EL (cell line): ENCODE measurements at places on chromosomes 7 and 10.
A peak's percentile ranks its signal among the peaks of the same experiment; 100 is the strongest.

GRCh38 chr10:17655567-17656146, 11.7 kb downstream of the STAM start:
- DNase-seq, result peak; percentile 65

DNA sequence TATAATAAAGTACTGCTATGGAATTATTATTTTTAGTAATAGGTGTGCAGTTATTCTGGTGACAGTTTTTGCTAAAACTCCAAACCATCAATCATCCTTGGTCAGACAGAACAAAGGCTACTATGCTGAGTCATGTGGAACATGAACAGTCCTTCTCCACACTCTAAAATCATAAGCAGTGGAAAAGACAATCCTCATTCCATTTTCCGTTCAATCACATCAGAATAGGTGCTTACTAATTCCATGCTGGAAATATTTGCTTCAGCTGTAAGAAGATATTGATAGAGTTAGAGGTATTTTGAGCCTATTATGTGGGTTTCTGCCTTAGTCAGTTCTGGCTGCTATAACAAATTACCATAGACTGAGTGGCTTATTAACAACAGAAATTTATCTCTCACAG, 82.9 kb downstream of the FAM13C start:
- DNase-seq, result no peak

DNA sequence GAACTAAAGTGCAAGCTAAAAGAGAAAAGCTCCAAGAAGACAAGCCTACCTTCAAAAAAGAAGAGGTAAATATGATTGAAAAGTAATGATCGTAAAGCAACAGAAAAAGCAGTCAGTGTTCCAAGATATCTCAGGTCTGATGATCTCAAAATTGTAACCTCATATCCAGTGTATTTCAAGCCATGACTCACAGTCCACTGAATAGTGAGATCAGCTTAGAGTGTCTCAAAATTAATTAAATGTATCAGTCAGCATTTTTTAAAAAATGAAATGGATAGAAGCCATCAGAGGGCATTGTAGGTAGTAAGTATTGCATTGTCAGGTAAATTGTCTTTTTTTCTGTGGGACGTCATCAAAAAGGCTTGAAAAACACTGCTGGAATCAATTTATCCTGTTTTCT, 50.6 kb upstream of the AGBL3 start:
- DNase-seq, result peak; percentile 34

DNA sequence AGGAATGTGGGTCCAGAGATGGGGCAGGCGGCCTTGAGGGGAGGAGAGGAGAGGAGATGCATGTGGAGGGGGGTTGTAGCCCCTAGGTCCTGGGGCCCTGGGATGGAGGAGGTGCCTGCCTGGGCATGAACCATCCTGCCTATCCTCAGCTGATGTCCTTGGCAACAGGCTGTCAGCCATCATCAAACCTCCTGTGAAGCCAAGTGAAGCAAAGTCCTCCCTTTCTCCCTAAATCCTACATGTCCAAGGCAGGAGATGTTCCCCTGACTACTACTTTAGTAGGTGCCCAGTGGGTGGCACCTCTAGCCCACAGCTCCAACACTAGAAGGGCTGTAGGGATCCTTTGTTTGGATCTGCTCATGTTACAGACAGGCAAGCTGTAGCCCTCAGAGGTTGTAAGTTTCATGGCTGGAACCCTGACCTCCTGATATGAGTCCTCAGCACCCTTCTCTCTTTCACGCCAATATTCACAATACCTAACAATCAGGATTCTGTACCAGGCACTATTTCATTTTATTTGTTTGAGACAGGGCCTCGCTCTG, 66.6 kb upstream of the SYPL1 start:
- peak; percentile 49 for DNase-seq

DNA sequence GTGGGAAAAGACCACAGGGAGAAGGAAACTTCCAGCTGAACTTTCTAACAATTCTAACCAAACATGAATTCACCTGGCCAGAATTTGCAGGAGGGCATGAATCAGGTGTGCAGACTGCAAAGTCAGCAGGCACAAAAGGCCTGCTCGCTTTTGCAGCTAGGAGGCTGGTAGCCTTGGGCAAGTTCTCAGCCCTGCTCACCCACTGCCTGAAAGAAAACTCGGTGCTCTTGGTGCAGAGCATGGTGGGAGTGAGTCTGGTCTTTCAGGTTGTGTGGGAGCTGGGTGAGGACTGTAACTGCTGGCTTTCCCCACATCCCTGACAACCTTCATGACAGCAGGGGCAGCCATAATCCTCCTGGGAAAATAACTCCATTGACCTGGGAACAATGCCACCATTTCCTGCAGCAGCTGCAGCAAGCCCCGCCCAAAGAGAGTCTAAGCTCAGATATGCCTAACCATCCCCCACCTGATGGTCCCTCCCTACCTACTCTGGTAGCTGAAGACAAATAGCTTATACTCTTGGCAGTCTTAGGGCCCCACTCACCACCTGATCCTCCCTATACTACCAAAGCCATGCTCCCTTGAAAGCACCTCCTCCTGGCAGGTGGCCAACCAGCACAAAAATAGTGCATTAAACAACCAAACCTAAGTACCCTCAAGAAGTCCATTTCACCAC, 31.6 kb downstream of the ZNF117 start:
- no peak for DNase-seq
